GM06990 (cell line): ENCODE measurements at places on chromosomes 5 and 9.

DNA sequence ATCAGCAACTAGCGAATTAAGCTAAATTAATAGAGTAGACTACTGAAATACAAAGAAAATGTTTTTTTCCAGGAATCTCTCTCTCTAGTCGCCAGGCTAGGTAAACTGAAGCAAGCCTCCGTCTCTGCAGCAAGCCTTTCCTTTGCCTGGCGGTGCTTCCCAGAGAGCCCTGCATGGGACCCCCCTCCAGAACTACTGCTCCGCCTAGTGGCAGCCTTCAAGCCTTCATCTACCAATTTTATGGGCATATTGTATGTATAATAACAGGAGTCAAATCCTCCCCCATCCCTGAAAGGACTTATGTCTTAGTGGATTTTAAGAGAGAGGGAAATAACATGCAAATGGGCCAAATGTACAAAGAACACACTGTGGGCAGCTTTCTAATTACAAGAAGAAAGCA lies 241.9 kb downstream of the SAXO1 start:
- DNase-seq: no peak

- DNase-seq: no peak
Measured at GRCh38 chr5:180391276-180391675, 38.1 kb upstream of the GFPT2 start.

- DNase-seq: no peak
Measured at GRCh38 chr5:53368516-53368915, 111.9 kb upstream of the FST start.

GRCh38 chr9:137278061-137278701 lies 655 bp downstream of the TOR4A start:
- DNase-seq: peak; percentile 39

DNA sequence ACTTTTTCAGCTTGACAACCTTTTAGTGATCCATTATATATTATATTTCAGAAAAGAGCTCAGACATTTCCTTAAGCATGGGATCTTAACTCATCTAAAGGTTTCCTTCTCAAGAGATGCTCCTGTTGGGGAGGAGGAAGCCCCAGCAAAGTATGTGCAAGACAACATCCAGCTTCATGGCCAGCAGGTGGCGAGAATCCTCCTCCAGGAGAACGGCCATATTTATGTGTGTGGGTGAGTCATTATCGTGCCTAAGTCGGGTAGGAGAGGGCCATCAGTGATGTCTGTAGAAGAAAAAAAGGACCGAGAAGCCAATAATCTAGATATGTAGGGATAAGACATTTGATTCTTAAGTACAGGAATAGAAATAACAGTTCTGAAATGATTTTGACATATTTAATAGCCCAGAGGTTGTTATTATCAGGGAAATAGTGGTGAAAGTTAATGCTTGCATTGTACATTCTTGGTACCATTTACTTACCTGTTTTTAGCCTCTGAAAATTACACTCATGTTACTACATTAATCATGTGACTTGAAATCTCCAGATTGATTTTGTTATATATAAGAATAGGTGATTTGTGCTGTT lies 28.2 kb downstream of the MTRR start:
- no peak for DNase-seq

DNA sequence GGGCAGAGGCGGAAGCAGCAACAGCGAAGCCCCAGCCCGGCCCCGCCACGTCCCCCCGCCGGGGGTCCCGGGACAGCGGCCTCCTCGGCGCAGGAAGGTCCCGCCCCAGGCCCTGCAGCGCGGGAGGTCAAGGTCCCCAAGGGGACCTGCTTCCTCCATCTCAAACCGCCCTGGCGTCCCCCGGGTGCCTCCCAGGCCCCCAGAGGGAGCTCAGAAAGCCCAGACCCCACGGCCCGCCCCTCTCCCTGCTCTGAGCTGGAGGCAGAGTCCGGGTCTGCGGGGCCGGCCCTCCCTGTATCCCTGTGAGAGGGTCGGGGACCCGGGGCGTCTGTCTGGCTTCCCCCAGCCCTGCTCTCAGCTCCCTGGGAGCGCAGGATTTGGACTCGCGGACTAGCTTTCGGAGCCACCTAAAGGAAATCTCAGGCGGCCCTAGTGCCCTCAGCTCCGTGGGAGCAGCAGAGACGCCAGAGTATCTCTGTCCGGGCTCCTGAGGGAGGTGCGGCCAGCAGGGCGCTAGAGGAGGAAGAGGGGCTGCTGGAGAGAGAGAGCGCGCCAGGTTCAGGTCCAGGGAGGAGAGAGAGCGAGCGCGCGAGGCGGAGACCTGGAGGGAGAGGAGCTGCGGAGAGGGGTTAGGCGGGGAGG lies 30.7 kb downstream of the EXOC3 start:
- peak; percentile 63 for DNase-seq

DNA sequence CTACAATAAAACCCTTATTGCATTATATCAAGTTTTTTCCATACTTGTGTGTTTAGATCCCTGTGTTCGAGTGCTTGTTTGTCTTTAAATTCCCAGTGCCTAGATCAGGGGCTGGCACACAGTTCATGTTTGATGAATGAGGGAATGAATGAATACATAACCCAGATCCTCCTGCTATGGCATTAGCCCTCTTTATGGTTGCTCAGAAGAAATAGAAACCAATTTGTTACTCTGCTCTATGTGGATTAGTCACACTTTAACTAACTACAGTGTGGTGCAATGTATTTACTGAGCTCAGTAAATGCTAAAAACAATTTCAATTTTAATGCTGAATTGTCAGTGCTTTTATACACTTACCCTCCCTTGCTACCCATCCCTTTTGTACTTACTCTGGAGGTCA lies 16.4 kb upstream of the GALNT10 start:
- DNase-seq: no peak

GRCh38 chr9:72980183-72980582 lies 27.3 kb upstream of the ALDH1A1 start:
- no peak for DNase-seq

GRCh38 chr5:171593976-171594375 lies 174.5 kb downstream of the FGF18 start:
- DNase-seq: no peak

DNA sequence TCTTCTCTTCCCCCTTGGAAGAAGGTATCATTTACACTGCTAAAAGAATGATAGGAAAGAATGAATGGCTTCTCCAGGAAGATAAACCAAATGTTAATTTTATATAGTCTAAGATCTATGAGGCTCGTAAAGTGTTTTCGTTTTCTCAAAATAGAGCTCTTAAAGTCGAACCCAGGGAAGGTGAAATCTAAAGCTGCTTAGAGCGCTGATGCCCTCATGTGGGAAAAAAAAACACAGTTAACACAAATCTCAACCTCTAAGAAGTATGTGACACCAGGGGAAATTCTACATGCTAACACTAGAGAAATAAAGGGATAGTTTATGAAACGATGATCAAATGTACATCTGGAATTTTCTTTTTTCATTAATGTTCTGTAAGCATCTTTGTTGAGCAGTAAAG lies 257.9 kb downstream of the RASEF start:
- DNase-seq: no peak

- DNase-seq: no peak
Measured at GRCh38 chr5:61289669-61290306, 42.3 kb upstream of the ZSWIM6 start.

- DNase-seq: no peak
Measured at GRCh38 chr9:123217128-123217654, 51.2 kb downstream of the STRBP start.

DNA sequence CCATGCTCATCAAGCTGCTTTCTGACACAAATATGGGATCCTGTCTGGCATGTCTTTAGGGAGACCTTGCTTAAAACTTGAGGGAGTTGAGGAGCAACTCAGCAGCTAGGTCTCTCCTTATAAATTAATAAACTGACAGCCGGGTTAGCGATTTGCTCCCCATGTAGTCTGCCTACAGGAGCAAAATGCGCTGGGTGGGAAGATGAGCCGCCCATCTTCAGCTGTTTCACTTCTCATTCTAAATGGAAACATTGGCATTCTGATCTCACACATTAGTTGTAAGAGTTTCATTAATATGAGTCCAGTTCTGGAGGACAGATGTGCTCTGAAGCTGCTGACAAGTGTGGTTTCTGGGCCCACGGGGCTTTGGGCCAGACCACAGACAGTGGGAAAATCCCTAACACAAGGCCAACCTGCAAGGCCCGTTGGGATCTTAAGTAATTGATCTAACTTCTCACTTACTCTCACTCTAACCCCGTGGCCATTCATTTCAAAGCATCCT lies 197.0 kb downstream of the MCTP1 start:
- DNase-seq: peak; percentile 47

DNA sequence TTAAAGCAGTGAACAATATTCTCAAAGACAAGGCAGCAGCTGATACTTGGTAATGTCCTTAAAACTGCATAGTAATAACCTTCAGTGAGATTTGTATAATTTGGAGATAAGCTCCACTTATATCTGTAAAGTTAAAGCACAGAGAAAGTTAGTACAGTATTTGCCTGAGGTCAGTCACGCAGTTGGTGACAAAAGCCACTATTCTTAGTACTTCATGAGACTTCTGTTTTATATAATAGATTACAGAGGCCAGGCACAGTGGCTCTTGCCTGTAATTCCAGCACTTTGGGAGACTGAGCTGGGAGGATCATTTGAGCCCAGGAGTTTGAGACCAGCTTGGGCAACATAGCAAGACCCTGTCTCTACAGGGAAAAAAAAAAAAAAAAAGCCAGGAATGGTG lies 266.4 kb upstream of the DMRT1 start:
- no peak for DNase-seq

GRCh38 chr9:99026271-99026955 lies 78.5 kb upstream of the TGFBR1 start:
- DNase-seq: no peak

- no peak for DNase-seq
Measured at GRCh38 chr5:67199859-67200258, 3.3 kb upstream of the CD180 start.

- no peak for DNase-seq
Measured at GRCh38 chr5:150066901-150067396, 19.4 kb downstream of the CSF1R start.

DNA sequence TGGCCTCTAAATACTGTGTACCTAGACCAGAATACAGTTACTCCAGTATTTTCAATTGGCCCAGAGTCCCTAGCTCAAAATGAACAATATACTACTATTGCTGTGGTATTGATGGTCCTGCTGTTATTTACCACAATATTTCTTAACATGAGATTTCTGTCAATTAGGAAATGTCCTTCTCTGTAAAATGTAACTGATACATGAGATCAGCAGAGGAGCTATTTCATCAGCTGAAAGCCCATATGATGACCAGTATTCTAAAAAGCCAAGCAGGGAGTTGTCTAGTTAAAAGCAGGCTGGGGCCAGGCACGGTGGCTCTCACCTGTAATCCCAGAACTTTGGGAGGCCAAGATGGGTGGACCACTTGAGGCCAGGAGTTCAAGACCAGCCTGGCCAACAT lies 187.7 kb upstream of the PTGER4 start:
- DNase-seq: no peak

- DNase-seq: no peak
Measured at GRCh38 chr5:42591015-42591414, 165.6 kb upstream of the CCDC152 start.

DNA sequence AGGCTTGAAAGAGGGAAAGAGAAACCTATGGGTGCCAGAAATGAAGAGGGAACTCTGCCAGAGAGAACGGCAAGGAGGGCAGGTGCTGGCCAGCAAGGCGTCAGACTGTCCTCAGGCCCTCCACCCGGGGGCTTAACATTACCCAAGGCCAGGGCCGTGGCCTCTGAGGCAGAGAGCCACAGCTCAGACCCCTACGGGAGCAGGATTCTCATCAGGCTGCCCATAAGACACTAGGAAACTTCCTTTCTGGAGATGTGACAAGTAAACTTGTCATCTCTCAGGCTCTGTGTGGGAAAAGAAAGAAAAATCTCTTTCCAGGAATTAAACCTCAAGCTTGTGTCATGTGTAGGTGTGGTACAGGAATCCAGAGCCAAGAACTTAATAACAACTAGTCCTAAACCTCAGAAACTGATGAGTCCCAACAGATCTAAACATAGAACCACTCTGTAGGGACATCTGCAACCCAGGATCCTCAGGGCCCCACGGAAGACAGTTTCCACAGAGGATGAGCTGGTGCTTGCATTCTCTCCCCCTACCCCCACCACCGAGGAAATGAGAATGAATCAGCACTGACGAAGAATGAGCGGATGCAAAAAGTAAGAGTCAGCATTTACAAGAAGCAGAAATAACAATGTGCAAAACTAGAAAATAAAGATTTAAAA lies 74.3 kb downstream of the DCP2 start:
- no peak for DNase-seq

DNA sequence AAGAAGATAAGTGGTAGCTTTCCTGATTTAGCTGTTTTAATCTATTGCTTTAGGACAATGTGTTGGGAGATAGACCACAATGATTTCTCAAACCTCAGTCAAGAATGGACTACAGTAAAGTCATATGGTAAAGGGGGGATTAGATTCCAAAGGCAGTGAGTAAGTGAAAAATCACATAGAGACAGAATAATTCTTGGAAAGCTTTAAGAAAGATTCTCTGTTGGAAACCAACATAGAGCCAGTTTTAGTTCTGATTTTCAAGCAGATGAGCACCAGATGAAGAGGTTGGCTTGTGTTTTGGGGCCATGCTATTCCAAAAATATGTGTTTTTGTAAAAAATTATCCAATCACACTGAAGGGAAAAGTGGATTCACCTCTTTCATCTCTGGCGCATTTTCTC lies 256.8 kb upstream of the RPS23 start:
- no peak for DNase-seq

DNA sequence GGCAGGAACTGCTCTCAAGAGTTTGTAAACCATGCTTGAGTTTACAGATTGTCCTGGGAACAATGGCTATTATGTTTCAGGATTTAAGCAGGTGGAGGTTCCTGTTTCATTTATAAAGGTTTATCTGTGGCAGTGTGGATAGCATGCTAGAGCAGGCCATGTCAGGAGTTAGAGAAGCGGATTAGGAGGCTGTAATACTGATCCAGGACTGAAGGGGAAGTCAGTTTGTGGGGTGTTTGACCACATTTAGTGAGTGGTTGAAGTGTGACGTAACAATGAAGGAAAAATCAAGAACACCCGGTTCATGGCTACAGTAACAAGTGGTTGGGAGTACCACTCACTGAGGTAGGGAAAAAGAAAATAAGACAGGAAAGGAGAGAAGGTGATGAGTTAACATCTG lies 299.0 kb downstream of the TLR4 start:
- no peak for DNase-seq

- no peak for DNase-seq
Measured at GRCh38 chr9:133306242-133307204, 29.5 kb downstream of the SURF6 start.

- DNase-seq: no peak
Measured at GRCh38 chr5:162444129-162444762, 376.7 kb downstream of the GABRG2 start.

GRCh38 chr9:32706725-32707100 lies 71.2 kb upstream of the TAF1L start:
- DNase-seq: no peak

- no peak for DNase-seq
Measured at GRCh38 chr5:172530406-172530805, 76.1 kb upstream of the SH3PXD2B start.
